ENCODE measurements at places on chromosomes 12 and 14. TPM values are rescaled to one million over a fixed set of nuclear protein-coding genes. Genes with fewer than 3 reads are reported as not detected.

PUS1 gene
- total RNA-seq: 4.8 TPM

ABCC9 gene
- 0.11 TPM for total RNA-seq

KRT74 gene
- not detected for total RNA-seq

CCDC197 gene
- not detected for total RNA-seq

MORN3 gene
- total RNA-seq: 0.17 TPM

TTC8 gene
- 13.1 TPM for total RNA-seq

MYL2 gene
- 0.33 TPM for total RNA-seq

KLRD1 gene
- 0.11 TPM for total RNA-seq

MMAB gene
- 10.4 TPM for total RNA-seq

TBC1D30 gene
- 13.2 TPM for total RNA-seq

CRACR2A gene
- 25.8 TPM for total RNA-seq

ZFYVE26 gene
- total RNA-seq: 13.9 TPM

SINHCAF gene
- total RNA-seq: 50.5 TPM

PALS1 gene
- total RNA-seq: 37.5 TPM

TMEM52B gene
- not detected for total RNA-seq

CD69 gene
- 0.09 TPM for total RNA-seq

Measured in dermis lymphatic vessel endothelial cell (primary cell).